ENCODE measurements at places on chromosomes 7 and 10.

GRCh38 chr10:75400771-75401568 is 594 bp downstream of the ZNF503 start:
- no peak for DNase-seq

DNA sequence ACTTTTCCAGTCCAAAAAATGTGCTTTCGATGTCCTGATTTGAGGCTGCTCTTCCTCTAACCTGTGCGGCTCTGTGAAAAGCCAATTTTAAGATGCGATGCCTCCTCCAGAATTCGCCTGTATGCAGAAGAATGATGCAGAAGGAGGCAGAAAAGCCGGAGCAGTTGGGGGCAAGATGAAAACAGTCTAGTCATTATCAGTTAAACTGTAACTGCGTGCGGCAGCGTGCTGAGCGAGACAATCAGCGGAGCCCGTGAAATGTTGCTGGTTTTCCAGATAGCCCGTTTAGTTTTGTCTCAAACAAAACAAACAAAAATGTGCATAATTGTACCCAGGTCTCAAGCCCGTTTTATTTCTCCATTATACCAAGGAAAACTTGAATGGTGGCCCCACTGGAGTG is 137.0 kb upstream of the FGFR2 start:
- DNase-seq, result no peak

DNA sequence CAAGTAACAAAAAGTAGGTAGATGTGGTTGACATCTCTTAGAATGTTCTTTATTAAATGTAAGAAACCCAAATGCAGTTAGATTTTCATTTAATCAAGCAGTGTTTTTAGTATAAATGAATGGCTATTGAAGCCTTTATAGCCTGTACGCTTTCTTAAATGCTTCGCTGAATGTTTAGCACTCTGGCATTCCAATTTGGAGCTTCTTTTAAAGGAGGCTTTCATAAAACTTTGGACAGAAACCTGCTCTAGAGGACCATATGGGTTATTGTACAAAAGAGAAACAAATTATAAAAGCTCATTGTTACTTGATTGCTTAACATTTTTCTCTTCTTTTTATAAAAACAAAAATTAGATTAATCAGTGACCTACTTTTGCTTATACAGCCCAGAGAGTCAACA is 59.5 kb downstream of the KCND2 start:
- DNase-seq, result no peak

DNA sequence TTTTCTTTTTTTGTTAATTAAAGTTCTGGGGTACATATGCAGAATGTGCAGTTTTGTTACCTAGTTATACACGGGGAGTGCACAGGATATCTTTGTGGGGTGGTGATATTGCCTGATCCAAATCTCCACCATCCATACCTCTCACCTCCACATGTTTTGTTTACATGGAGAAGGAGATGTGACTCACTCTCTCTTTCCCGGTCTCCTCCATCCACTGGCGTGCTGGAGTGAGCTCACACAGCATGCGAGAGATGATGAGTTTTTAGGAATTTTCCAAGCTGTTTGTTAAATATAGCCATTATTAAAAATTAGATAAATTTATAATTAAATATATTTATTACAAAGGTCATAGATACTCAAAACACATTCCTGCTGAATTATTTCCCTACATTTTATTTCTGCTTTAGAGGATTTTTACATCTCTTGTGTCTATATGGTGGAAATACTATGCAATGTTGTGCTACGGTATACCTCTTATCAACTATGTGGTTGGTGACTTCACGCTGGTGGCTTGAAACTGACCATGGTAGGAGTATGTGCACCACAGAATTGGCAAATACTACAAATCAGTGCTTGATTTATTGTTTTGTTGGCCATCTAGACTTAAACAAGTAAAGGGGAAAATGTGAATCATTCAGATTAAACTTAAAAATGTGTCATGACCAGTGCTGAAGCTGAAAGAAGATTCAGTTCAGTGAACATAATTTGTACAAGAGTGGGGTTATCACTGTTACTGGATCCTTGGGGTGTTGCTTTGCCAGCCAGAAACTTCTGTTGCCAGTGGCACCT is 107.9 kb upstream of the FAM180A start:
- DNase-seq, result no peak

DNA sequence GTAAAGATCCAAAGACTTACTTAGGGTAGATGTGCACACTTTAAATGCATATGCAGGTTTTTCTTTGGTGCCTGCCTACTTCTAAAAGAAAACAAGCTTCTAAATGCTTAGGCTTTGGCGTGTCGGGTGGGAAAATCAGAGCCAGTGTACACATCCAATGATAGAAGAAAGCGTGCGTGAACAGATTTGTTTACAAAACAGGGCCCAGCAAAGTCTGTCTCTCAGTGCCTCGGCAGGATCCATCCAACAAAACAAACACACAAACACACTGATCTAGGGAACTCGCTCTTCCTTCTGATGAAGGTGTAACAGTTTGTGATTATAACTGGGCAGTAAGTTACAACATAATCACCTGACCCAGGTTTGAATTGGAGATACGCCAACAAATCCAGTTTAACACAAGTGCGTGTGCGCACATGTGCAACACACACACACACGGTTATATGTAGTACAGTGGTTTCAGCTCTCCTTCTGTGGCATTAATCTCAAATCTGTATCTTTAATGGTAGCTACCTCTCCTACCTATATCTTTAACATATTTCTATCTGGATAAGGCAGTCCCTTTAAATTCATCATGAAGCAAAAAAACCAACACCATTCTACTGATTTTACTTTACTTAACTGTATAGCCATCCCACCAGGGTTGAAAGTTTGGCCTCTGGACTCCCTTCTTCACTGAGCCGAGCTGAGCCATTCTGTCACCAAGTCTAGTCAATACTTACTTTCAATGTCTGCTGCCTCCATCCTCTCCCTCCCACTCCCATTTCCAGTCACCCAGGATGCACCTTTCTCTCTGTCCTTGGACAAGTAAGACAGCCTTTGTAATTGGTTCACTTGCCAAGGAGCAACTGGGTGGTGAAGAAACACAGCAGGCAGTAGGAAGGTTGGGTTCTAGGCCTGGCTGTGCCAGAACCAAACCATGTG is 184.4 kb upstream of the KLF14 start:
- DNase-seq, result no peak

DNA sequence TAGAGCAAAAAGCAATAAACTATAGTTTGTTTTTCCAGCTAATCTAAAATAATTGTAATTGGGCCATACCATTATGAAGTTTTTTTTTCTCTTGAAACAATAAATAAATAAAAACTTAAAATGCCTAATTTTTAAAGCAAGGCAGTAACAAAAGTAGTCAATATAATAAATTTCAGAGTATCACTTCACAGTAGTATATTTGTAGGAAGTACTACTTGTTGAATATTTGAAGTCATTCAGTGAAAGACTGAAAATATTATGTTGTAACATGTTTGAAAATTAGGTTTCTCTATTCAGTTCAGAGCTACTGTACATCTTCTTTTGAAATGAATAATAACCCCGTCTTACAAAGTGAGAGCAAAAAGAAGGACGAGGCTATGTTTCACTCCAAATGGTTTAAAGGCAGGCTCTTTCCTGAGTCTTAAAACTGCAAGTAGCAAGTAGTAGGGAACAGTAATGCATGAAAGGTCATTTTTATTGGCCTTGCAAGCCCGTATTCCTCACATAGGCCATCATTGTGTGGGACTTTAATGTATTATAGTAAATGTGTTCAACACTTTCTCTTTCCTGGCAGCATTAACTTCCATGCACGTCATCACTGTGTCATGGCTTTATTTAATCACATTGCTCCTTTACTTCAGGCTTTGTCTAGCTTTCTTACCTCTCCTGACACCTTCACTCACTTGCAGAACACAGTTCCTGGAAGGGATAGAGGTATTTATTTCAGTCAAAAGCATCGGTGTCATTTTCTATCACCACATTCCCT is 141.4 kb downstream of the VTI1A start:
- DNase-seq, result no peak

- DNase-seq, result no peak
Observed at GRCh38 chr10:101566333-101567164, 21.5 kb downstream of the POLL start.

DNA sequence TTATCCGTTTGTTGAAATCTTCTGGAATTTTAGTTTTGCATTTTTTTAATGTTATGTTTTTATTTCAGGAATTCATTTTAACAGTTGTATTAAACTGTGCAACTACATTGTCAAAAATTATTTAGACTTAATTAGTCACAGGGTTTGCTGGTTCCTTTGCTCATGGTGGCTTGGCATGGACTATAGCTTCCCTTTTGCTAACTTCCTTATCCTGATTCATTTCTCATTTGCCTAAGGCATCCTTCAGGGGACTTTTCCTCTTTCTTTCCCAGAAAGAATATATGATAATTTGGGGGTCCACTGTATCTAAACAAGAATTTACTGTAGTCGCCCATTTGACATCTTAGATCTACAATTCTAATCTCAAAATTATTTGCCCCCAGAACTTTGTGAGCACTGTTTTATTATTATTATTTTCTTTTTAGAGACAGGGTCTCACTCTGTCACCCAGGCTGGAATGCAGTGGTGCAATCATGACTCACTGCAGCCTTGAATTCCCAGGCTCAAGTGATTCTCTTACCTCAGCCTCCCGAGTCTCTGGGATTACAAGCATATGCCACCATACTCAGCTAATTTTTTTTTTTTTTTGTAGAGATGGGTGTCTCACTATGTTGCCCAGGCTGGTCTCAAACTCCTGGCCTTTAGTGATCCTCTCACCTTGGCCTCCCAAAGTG is 13.9 kb downstream of the FIGNL1 start:
- DNase-seq, result no peak

DNA sequence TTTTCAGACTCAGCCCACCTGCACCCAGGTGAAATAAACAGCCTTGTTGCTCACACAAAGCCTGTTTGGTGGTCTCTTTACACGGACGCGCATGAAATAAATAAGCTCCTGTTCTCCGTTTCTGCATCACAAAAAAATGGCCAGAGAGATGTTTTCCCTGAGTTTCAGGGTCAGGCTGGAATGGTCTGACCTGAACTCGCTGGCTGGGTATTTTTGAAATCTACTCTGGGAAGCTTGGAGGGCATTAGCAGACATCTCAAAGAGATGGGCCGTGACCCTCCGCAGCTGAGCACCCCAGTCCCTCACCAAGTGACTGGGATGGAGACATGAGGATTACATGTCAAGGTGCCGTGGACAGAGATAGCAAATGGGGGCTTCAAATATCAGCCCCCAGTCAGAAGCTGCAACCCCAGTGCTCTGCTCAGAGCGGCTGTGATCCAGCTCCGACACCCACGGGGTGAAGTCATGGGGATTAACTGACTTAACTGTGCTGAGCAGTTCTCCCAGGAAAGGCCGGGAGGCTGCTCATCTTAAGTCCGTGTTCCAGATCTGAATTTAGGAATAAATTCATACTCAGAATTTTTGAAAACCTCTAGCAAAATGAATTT is 22.3 kb downstream of the CALML5 start:
- no peak for DNase-seq

DNA sequence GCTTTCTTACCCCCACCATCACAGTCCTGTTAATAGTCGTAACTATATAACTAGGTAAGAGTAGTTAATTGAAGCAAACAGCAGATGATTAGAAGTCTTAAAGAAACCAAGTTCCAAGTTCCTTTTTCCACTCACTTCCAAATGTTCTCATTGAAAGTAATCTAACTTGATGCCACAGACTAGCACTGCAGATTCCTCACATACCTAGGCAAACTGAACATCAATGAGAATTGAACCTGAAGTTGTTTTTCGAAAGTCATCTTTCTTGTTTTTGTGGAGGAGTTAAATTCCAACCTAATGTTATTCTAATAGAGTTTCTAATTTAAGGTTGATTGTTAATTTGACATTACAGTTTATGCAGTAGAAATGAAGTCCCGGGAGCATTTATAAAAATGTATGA is 5.5 kb downstream of the PRKG1 start:
- DNase-seq, result no peak

GRCh38 chr10:32059472-32059871 is 3.2 kb upstream of the KIF5B start:
- DNase-seq, result no peak

DNA sequence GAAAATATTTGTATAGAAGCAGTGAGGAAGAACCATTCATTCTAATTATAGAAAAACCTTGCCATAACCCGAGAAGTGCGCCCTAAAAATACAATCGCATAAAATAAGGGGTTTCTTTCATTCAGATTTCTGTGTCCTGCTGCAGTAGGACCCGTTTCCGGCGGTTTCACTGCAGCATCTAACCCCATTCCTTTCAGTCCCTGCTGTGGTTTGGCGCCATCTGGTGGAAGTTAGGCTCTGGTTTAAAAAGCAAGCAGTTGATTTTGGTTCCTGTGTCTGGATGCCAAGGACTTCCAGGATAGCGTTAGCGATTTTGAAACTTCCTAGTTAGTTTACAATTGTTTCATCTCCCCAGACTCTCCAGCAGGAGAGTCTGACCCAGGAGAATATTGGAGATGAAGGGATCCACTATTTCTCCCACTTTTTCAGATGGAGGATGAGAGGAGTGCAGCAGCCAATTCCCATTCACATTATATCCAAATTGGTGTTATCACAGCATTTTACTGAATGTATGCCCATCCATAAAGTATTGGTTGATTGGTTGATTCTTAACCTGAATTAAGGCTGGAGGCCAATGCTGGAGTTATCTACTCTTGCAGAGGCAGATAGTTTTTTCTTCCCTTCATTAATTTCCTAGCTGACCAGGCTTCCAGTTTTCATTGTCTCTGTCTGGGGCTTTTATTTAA is 128.8 kb upstream of the CACNA2D1 start:
- peak; percentile 77 for DNase-seq

DNA sequence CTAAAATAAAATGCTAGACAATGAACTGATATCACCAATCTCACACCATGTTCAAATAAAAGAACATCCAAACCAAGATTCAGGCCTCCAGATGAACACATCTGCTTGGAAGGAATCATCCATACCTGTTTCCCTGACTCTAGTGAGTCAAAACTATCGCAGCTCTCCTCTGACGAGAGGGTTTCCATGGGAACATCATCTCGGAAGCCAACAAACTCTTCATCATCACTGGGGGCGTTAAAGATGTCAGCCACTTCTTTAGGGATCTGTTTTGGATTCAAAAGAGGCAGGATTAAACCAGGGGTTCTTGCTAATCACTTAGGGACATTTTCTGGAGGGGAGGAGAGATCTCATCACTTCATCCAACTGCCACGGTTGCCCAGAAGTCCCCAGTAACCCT is 29.1 kb downstream of the CDCA7L start:
- no peak for DNase-seq

GRCh38 chr7:128924707-128925588 is 12.8 kb upstream of the IRF5 start:
- no peak for DNase-seq

GRCh38 chr7:95691464-95691863 is 80.9 kb upstream of the DYNC1I1 start:
- DNase-seq, result no peak

- DNase-seq, result no peak
Observed at GRCh38 chr10:5033061-5033778, 29.6 kb upstream of the AKR1C2 start.

DNA sequence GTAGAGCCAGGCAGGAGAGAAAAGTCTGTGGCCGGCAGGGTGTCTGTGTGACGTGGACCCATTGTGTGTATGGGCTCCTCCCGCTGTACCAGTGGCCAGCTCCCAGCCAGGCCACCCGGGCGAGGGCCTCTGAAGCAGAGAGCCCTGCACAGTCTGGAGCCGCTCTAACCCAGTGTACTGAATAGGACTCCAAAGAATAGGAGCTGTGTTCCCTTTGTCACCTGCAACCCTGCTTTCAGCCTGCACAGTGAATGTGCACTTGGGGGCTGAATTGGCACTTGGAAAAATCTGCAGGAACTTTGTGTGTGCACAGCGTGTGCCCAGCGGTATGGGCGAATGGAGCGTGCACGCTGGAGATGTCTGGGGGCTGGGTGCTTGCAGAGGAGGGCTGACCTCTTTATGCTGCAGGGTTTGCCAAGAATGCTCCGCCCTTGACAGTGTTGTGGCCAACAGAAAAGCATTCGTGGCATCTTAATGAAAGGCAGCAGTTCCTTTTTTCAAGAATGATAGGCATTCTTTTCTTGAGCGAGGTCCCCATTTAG is 216.2 kb downstream of the AUTS2 start:
- DNase-seq, result no peak
